ENCODE measurements at places on chromosomes 12 and 14.

GRCh38 chr14:104977681-104978653, at the start of gene AHNAK2:
Gene AHNAK2 (minus strand): TSS chr14:104978374. CDS start chr14:104978237, 137 bp downstream.
- peak; percentile 63 for DNase-seq

DNA sequence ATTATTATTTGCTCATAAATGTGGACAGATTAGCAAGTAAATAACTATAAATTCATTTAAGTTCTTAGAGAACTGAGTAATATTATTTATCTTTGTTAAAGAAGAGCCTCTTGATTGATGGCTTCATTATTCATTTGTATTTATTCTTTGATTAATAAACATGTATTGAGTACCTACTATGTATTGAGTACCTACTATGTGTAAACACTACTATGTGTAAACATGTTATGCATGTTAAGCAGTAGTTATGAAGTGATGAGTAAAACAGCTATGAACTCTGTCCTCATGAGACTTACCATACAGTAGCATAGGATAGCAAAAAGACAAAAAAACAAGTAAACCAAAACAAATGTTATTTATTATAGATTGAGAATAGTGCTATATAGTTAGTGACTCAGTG, 61.9 kb downstream of the MNAT1 start:
- no peak for DNase-seq

GRCh38 chr12:18629916-18630315, 107.9 kb downstream of the PLCZ1 start:
- DNase-seq, result no peak

- no peak for DNase-seq
Measured at GRCh38 chr14:81309511-81309910, 88.8 kb upstream of the GTF2A1 start.

GRCh38 chr14:23379366-23380196, 2.7 kb downstream of the CMTM5 start:
- no peak for DNase-seq

DNA sequence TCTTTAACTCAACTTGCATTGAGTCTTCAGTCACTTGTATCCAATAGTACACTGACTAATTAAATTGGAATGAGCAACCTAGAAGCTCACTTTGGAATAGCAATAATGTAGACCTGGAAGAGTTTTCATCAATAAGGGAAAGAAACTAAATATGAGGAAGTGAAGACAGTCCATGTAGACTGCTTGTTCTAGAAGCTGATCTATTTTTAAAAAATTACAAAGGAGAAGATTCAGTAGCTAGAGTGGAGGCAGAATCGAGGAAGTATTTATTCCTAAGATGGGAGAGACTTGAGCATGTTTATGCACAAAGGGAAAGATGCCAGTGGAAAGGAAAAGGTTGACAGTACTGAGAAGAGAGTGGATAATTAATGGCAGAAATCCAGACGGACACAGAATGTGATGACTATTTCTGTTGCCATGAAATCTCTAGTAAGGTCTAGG, 156.3 kb upstream of the PDE3A start:
- no peak for DNase-seq

Data from foreskin melanocyte (primary cell).